ENCODE measurements at places on chromosomes 12 and 14.
A peak's percentile ranks its signal among the peaks of the same experiment; 100 is the strongest.

GRCh38 chr14:62711351-62712023 is 333.8 kb downstream of the KCNH5 start:
- DNase-seq = no peak

DNA sequence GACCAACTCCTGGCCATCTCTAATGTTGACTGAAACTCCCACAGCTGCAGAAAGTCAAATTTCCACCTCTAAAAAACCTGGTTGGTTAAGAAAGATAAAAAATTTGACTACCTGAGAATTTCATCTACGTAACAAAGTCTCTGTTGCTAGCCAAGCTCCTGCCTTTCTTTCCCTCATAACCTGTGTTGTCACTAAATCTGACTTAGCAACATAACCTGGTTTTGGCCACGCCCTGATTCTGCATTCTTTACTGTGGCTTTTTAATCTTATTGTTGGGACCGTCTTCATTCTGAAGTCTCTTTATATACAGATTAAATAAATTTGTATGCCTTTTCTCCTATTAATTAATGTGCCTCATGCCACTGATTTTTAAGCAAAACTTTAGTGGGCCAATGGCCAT is 16.1 kb upstream of the CD69 start:
- DNase-seq = no peak

- DNase-seq = no peak
These were observed 33.8 kb downstream of the DMAC2L start for GRCh38 chr14:50345846-50346422.

- no peak for DNase-seq
These were observed 96.6 kb downstream of the SCN8A start for GRCh38 chr12:51687614-51688013.

- no peak for DNase-seq
These were observed 4.6 kb upstream of the VRK1 start for GRCh38 chr14:96792591-96792990.

GRCh38 chr12:54126696-54127537 is 61.9 kb downstream of the SMUG1 start:
- no peak for DNase-seq

- peak; percentile 3 for DNase-seq
These were observed 69.0 kb upstream of the RERGL start for GRCh38 chr12:18158774-18159557.

- DNase-seq = no peak
These were observed 129.4 kb downstream of the SYNE2 start for GRCh38 chr14:63982156-63982555.

DNA sequence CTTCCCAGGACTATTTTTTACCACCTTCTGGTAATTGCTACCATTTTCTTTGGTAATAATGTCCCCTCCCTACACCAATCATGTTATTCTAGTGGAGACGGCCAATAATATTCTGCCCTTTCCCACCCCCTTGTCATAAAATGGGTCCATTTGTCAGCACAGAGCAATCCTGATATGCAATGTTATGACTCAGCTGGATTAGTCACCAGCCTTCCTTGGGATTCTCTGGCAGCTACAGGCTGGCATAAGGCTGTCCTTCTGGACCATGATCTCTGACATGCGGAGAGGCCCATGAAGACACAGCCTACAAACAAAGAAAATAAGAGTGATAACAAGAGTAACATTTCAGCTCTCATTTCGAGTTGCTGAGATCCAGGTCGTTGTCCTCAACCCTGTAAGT is 222.0 kb upstream of the CPNE8 start:
- no peak for DNase-seq

- DNase-seq = no peak
These were observed 855.3 kb downstream of the DIO2 start for GRCh38 chr14:79356040-79356439.

- DNase-seq = peak; percentile 89
These were observed 18.1 kb downstream of the VSX2 start for GRCh38 chr14:74257078-74257940.

GRCh38 chr12:91718326-91718725 is 427.3 kb downstream of the BTG1 start:
- no peak for DNase-seq

GRCh38 chr14:56555921-56556570 is 23.6 kb upstream of the TMEM260 start:
- DNase-seq = peak; percentile 12

DNA sequence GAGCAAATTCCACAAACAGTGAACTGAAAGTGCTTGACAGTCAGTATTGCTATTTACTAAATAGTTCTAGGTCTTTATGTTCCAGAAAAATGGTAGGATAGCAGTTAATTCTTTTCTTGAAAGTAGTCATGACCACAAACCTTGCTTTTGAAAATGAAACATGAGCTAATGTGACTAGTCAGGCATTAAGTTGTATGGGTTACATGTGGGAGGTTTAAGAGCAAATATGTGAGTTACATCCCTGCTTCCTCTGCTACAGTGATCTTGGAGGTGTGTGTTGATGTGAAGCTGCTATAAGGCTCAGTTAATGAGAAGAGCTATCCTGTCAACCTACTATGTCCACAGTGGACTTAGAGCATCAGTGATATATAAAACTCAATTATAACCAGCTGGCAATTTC is 741.6 kb downstream of the FSCB start:
- no peak for DNase-seq

DNA sequence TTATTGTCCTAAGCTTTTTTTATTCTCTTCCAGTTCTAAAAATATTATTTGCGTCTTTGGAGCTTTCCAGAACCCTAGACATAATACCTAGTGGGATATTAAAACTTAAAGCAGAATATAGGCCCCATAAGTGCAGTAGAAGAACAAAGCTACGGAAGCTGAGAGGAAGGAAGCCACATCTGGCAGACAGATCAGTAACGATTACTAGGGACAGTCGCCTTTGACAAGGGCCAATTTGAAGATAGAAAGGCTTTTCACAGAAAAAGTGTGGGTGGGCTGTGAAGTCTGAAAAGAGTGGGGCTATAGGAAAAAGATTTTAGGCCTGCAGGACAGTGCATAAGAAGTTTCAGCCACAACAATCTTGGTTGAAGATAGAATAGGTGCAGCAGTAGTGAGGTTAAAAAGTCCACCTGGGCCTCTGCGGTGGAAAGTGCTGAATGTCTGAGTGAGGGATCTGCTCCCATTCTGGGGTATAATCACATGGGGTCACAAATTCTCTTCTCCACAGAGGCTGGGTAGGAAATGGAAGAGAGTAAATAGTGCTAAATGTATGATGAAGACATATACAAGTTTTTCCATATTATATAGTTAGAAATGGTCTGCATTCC is 114.5 kb downstream of the CMAS start:
- DNase-seq = no peak

- DNase-seq = no peak
These were observed 41.0 kb upstream of the NCOR2 start for GRCh38 chr12:124608450-124608870.

- no peak for DNase-seq
These were observed 9.1 kb downstream of the SCAF11 start for GRCh38 chr12:45981075-45981837.

- no peak for DNase-seq
These were observed 3.2 kb downstream of the IPO8 start for GRCh38 chr12:30692470-30692869.

- DNase-seq = no peak
These were observed 513 bp downstream of the PFDN5 start for GRCh38 chr12:53295891-53296219.

DNA sequence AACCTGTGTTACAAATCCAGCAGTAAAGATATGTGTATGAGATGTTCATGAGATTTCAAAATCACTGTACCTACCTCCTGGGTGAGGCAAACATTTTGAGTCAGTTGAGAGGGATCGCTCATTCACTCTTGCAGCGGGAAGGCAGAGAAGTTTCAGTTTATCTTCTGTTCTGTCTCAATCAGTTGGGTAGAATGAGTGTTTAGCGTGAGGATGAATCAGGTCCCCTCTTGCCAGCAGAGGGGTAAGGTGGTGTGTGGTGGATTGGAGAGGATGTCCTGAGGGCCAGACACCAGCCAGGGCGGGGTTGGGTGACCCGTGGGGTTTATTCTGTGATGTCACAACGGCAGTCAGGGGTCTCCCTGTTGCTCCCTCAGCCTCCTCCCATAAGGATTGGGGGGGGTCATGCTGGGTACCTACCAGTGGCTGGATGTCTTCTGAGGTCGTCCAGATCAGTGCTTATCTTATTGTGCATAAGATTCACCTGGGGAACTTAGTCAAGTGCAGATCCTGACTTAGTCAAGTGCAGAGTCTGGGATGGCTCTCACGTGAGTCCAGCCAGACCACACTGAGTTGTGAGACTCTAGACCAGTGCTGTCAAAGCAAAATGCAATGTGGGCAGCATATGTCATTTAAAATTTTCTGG is at the start of gene GSG1:
TSS of gene GSG1 (minus strand) at position 277 of the 643 bp plus-strand sequence. CDS start at position 122, 155 bp downstream.
- DNase-seq = no peak

- DNase-seq = no peak
These were observed 72.0 kb downstream of the NUMB start for GRCh38 chr14:73386342-73386741.

GRCh38 chr12:50614167-50614759 is 109.5 kb downstream of the DIP2B start:
- no peak for DNase-seq

DNA sequence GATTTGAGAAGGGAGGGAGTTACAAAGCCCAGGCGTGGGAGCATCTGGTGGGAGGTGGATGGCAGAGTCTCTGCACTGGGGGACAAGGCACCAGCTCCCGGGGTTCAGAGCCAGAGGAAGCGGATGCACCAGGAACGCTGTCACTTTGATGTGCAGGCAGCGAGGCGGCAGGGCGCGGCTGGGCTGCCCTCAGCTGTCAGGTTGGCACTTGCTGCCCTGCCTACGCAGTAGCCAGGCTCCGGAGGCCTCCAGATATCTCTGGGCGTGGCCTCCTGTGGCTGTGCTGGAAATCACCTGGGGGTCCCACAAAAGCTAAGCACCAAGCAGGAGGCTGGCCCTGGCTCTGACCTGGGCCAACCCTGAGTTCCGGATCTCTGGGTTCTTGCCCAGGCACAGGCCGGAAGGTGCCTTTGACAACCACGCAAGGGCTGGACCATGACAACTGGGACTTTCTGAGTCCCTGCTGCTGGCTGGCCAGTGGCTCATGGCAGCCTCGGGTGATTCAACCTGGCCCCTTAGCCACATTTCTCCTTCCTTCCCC is 62.1 kb upstream of the MAP1LC3B2 start:
- DNase-seq = no peak

DNA sequence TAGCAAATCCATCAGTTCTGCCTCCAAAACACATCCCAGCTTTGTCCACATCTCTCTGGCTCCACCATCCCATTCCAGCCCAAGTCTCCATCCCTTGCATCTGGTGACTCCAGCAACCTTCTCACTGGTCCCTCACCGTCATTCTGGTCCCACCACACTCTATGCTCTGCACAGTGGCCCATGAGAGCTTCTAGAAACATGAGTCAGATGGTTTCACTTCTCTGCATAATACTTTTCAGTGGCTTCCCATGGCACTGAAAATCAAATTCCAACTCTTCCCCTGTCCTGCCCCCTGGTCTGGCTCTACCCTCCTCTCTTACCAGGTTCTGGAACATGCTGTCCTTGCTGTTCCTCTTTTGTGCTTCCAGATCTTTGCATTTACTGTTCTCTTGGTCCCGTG is 17.2 kb upstream of the C12orf76 start:
- DNase-seq = peak; percentile 33

DNA sequence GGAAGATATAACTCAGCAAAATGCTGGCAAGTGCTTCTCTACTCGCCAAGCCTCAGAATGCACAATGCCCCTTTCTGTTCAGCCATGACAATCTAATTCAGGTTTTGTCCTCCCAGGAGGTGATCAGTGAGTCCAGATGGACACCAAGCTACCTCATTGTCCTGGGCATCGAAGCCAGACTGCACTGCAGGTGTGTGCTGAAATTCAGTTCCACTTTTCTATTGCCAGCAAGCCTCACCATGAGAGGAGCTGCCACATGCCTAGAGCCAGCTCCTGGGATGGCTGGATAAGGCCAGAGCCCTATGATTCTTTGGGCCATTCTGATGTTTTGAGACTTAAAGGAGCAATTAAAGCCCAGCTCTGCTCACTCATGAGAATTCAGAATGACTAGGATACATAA is 186.7 kb downstream of the GRIN2B start:
- DNase-seq = no peak

DNA sequence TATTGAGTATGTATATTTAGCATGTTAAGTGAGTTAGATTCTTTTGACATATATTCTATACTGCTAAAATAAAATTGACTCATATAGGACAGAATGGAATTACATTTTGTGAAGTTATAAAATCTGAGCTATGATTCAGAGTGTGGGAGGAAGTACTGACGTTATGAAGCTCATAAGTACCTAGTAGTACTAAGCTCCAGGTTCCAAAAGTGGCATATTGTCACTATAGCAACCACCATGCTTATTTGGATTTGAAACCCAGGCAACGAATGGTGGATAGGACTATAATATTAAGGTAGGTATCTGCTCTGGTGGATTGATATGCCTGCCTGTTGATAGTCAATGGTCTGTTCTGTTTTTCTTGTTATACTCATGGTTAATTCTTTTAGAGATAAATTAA is 2.2 kb upstream of the FBXO33 start:
- DNase-seq = no peak

GRCh38 chr12:64946132-64946829 is 121.8 kb downstream of the TBC1D30 start:
- no peak for DNase-seq

GRCh38 chr12:5882511-5883190 is 62.4 kb downstream of the ANO2 start:
- no peak for DNase-seq

DNA sequence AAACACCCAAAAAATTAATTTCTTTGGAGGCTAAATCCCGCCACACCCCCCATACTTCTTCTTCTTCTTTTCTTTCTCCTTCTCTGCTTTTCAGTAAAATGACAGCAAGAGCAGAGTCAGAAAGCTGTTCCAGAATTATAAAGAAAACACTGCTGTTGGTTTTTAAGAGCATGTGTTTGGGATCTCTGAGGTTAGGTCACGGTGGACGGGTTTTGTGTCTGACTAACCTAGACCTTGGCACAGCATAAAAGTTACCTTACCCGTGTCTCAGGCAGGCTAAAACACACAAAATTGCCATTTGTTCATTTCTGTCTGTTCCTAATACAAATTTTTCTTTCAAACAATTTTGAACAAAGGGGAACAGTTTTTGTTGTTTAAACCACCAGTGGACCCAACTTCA is 540.8 kb downstream of the NRXN3 start:
- no peak for DNase-seq

DNA sequence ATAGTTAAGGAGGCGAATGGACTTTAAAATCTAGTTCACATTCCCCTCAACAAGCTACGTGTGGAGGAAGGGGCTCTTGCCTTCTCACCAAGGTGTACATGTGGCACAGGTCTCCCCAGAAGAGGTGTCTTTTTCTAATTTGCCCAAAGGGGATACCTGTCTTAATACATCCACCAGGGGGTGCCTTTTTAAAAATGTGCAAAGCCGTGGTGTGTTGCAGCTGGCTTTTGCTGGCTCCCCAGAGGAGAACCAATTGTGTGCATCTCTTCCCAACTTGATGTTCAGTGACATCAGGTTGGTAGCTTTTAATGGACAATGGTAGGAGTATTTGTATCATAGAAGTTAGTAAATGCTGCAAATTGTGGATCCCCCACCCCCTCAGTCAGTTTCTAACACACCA is 33.8 kb downstream of the CREBL2 start:
- DNase-seq = peak; percentile 62

GRCh38 chr14:62179367-62180018 is 417.3 kb downstream of the SNAPC1 start:
- peak; percentile 31 for DNase-seq

Data from GM10248 (cell line).